ENCODE measurements at places on chromosomes 7 and 10.

DNA sequence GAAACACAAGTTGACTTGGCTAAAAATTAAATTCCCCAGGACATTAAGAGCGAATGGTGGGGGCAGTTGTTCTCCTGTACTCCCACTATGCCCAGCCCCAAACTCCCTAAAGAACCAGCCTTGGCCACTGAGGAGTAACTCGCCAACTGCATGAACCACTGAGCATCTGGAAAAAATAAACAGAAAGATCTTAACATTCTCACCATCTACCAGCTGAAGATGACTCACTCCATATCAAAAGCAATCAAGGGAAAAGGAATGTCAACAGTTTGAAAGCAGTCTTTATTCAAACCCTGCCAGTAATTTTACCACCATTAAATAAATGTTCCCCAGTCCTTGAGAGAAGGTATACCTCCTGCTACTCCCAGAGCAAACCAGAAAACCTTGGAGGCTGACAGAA, 45.4 kb downstream of the CTTNBP2 start:
- no peak for DNase-seq

GRCh38 chr7:47381134-47381495, 200.8 kb downstream of the TNS3 start:
- no peak for DNase-seq

DNA sequence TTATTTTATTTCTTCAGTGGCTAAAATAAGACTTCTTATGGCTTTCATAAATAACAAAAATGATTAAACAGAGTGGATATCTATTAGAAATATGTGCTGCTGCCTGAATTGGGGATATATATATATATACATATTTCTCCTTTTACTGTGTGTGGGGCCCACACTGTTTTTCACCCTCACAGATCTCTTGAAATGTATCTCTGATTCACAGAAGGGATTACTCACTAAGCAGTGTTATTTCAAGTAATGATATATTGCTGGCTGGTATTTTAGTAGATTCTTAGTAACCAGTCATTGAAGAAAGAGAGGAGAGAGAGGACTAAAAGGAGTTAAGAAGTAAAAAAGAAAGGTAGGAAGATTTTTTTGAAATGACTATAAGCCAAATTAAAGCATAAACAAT, 308.6 kb upstream of the NRP1 start:
- no peak for DNase-seq

- DNase-seq, result no peak
These were observed 8.2 kb upstream of the CLDN4 start for GRCh38 chr7:73822319-73823173.

DNA sequence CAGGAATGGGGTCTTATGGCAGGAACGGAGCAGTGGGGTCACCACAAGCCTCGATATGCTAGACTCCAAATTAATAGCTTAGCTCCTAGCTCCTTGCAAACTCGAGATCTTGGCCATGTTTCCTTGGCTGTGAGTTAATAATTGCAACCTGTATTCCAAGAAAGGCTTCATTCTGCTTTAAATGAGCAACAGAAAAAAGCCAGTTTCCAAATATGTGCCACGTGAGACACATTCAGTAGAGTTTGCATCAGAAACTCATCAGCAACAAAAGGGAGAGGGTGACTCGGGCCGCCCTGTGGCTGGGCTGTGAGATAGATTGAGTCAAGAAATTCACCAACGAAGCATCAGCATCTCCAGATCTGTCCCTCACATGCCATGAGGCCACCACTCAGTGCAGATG, 112.0 kb downstream of the NPTX2 start:
- no peak for DNase-seq

- no peak for DNase-seq
These were observed 101.2 kb upstream of the WDR11 start for GRCh38 chr10:120749856-120750566.

GRCh38 chr10:88222881-88223280, 359.5 kb downstream of the PTEN start:
- no peak for DNase-seq

DNA sequence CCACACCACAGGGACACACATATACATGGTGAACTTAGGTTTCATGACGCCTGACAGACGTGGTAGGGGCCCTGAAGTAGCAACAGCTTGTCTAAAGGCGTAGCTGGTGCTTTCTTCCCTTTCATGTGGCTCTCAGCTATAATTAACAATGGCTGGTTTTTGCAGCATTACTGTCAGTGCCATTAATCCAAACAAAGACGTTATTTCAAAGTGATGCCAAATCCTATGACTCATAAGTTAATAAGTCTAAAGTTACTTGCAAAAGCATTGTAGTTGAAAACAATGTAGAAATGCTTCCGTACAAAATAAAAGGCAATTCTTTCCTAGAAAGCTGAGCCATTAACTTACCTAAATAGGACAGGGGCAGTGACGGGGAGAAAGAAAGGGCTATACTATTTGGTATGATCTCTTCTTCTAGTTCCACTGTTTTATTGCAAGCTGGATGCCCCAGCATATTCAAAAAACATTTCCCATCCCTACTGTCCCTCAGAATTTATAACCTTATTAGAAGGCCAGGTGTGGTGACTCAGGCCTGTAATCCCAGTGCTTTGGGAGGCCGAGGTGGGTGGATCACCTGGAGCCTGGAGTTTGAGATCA, 105.4 kb downstream of the ODAD2 start:
- no peak for DNase-seq

- DNase-seq, result no peak
These were observed 6.1 kb downstream of the DENND11 start for GRCh38 chr7:141695803-141696289.

- DNase-seq, result no peak
These were observed 726.8 kb downstream of the PARD3 start for GRCh38 chr10:34088208-34088794.

Data from stimulated activated CD8-positive, alpha-beta memory T cell treated with anti-CD3 and anti-CD28 coated beads, Interleukin-15, amount 100 ng/mL, for 1 hour (primary cell).